ENCODE measurements at places on chromosomes 2 and 18.

GRCh38 chr2:144705328-144706245 lies 185.7 kb upstream of the ZEB2 start:
- no peak for DNase-seq

- no peak for DNase-seq
Measured at GRCh38 chr18:50240080-50240563, 26.2 kb downstream of the CFAP53 start.

- no peak for DNase-seq
Measured at GRCh38 chr2:15378148-15378908, 182.8 kb downstream of the NBAS start.

- no peak for DNase-seq
Measured at GRCh38 chr2:67083951-67084350, 313.2 kb upstream of the ETAA1 start.

DNA sequence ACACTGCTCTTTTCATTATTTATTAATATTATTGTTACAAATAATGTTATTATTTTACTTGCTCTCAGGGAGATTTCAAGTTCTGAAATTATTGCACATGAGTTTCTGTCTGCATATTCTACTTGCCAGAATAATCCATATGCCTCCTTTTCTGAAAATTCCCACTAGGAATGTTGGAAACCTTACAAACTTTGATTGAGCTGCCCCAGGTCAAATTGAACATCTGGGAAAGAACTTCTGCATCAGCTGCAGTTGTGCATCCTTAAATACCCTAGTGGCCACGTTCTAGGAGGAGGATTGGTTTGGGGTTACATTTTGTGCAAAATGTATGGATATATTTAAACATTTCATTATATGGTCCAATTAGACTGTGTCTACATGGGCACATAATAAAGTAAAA lies 1302.7 kb upstream of the PIK3C3 start:
- no peak for DNase-seq
